ENCODE measurements at places on chromosomes 6 and 20.
A peak's percentile ranks its signal among the peaks of the same experiment; 100 is the strongest.

DNA sequence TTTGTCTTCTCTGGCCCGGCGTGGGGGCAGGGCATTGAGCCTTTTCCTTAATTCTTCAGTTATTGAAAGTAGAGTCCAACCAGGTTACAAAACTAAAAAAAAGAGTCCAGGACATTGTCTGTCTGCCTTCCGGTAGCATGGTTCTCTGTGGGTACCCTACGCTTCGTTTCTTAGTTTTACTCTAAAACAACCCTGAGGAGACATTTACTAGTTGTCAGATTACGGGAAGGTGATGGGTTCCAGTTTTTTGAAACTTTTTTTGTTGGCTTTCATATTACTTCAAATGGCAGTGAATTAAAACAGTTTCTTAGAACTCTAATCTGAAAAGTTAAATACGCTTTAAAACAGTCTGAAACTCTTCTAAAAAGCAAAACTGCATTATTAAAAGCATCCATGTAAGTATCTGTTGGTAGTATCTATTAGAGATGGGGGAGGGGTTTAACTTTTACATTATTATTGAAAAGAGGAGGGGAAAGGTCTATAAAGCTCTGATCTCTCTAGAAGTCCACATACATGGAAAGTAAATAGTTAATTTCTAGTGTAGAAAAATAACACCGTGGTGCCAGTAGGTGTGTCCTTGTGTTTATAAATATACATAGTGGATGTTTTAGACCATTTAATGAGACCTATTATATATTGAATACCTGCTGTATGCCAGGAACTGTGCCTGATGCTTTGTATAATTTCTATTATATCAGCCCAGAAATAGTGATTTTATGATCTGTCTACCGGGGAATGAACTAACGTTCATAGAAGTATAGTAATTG lies 2.2 kb downstream of the BICRAL start:
- peak; percentile 32 for DNase-seq

- DNase-seq: no peak
These were observed 1014.4 kb upstream of the CITED2 start for GRCh38 chr6:140388815-140389214.

- DNase-seq: no peak
These were observed 12.7 kb downstream of the CGA start for GRCh38 chr6:87082160-87082721.

- DNase-seq: no peak
These were observed 287.2 kb downstream of the PTPRT start for GRCh38 chr20:42902509-42902908.

GRCh38 chr20:24462460-24463010 lies 6.9 kb upstream of the SYNDIG1 start:
- DNase-seq: no peak

DNA sequence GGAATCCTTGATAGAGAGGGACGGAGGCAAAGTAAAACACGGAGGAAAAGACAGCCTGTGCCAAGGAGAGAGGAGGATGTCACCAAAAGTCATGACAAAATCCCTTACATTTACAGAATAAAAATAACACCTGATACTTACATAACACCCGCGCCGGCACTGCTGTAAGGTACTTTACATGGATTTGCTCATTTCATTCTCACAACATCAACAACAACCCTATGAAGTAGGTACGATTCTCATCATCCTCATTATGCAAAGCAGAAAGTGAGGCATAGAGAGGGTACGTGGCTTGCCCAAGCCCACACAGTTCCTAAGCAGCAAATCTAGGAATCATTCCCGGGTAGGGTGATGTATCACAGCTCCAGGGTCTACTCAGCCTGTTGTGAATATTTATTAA lies 67.6 kb upstream of the NFATC2 start:
- no peak for DNase-seq

DNA sequence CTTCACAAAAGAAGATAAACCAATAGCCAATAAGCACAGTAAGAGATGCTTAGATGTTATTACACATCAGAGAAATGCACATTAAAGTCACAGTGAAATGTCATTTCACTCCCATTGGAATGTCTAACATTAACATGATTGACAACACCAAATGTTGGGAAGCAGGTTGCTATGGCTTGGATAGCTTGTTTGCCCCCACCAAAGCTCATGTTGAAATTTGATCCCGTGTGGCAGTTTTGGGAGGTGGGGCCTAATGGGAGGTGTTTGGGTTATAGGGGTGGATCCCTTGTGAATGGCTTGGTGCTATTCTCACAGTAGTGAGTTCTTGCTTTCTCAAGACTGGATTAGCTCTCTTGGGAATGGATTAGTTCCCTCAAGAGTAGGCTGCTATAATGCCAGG lies 44.8 kb downstream of the MRAP2 start:
- no peak for DNase-seq

- DNase-seq: no peak
These were observed 79.7 kb upstream of the FOXP4 start for GRCh38 chr6:41466437-41466990.

GRCh38 chr6:20426177-20427082 lies 24.8 kb downstream of the E2F3 start:
- no peak for DNase-seq

GRCh38 chr20:46914789-46915379 lies 20.2 kb downstream of the EYA2 start:
- no peak for DNase-seq

GRCh38 chr20:62578294-62578897 lies 63.9 kb upstream of the SLCO4A1 start:
- DNase-seq: no peak

DNA sequence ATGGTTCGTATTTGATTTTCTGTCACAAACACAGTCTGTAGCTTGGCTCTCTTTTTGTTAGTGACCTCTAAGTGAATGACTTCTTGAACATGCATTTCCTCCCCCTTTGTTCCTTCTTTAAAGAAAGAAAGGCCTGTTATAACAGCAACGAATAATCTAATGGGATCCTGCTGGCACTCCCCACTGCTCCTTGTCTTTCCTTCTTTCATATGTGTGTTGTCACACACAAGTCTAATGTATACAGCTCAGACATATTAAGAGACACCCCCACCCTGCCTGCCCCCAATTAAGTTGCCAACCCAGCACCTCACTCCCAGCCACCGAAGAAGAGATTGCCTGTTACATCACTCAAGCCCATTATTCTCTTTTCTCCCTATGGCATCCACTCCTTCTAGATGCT lies 4.9 kb upstream of the SAMD5 start:
- no peak for DNase-seq

DNA sequence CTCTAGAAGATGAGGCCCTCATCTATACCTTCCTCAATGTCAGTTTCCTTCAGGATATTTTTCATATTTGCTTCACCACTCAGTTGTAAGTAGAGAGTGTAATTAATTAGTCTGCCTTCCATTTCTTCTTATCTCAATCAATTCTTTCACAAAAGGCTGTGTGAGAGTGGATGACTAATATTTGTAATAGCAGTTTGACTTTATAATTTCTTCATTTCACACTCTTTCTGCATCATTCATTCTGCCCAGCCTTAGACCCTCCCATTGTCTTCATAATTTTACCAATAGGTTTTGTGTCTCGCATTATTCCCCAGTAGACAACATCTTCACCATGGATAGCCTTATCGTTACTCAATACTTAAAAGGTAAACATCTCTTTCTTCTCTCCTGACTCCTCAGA lies 1239.3 kb upstream of the MAP3K7 start:
- DNase-seq: no peak

- DNase-seq: no peak
These were observed 91.5 kb upstream of the SASH1 start for GRCh38 chr6:148250975-148251685.

DNA sequence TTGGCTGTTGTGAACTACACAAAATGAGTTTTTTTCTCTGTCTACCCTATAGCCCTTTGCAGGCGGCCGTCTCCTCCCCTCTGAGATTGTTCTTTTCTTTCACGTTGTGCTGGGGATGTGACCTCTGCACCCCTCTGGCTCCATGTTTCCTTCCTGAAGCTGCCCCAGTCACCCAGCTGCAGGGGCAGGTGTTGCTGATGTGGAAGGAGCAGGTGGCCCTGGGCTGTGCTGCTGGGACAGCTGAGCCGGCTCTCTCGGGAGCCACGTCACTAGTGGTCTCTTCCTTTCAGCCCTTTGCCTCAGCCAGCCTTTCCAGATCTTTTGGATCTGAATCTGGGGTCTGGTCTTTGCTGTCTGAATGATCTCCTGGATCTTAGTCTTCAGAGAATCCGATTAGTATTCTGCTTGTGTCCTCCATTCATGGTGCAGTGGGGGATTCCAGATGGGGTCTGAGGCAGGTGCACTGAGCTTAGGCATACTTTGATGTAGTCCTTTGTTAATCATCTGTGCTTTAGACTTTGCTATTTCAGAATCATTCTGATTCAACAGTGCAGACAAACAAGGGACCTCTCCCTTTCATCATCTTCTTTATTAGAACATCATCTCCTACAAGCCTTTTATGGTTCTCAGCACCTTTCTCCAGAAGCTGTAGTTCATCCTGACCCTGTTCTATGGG lies 31.4 kb downstream of the TMEM181 start:
- DNase-seq: no peak

DNA sequence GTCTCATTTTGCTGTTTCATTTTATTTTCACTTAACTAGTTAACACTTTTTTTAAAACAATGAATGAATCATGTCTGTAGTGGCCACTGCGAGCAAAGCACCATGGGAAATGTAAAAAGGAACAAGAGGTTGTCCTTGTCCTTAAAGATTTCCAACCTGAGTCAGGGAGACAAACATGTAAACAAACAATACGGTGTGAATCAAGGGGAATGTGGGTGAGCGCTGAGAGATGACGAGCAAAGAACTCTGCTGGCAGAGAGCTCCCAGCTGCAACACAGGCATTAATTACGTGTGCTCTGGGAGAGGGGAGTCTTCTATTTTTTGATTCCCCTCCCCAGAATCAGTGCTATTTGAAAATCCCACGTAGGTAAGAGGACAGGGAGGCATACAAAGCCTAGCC lies 84.3 kb downstream of the ATXN1 start:
- no peak for DNase-seq

GRCh38 chr6:28254121-28254519 lies 2.1 kb upstream of the ZKSCAN4 start:
- DNase-seq: no peak

GRCh38 chr6:38080889-38081288 lies 261.4 kb downstream of the ZFAND3 start:
- DNase-seq: no peak

- DNase-seq: no peak
These were observed 14.9 kb upstream of the PPARD start for GRCh38 chr6:35327349-35328027.

- DNase-seq: peak; percentile 19
These were observed 22.6 kb downstream of the EDN1 start for GRCh38 chr6:12312736-12313135.

DNA sequence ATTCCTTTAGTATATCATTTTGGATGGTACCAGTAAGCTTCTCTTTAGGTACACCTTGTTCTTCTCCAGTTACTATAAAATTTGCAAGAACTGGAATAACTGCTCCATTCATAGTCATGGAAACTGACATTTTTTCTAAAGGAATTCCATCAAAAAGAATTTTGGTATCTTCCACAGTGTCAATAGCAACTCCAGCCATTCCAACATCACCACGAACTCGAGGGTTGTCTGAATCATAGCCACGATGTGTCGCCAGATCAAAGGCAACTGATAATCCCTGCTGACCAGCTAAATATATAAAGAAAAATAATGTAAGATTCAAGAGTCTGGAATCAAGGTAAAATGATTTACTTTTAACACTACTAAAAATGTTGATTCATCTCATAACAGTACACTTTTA lies 5.3 kb downstream of the MMUT start:
- DNase-seq: no peak

DNA sequence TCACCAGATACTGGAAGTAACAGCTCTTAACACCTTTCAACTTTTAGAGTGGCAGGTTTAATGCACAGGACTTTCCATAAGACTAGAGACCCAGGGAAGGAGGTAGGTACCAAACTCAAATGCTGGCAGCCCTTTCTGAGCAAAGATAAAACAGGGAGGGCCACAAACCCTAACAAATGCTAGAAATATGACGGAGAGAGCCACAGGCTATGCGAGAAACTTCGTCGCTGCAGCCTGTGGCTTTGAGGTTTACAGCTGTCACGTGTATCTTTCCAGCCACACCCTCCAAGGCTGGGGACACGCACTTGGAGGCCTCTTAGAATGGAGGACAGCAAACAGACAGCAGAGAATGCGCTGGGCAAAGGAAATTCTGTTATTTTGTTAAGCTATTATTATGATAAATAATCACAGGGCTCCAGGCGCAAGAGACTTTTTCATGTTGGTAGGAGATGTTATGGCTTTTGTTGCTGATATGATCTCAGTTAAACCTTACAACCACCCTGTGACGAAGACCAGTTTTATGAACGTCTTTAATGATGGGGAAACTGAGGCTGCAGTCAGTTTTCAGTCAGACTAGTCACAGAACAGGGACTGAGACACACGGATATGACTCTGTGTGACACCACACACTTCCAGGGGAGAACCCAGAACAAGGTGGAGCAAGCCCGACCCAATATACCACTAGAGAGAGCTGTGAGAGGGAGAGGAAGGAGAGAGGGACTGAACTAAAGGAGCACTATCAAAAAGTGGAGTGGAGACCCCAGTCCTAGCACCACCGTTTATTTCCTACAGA lies 2.0 kb downstream of the TRAM2 start:
- DNase-seq: peak; percentile 44

- DNase-seq: no peak
These were observed 133.7 kb upstream of the TBX18 start for GRCh38 chr6:84897988-84898594.

GRCh38 chr6:33744001-33744848 lies 2.5 kb downstream of the IP6K3 start:
- DNase-seq: peak; percentile 71

DNA sequence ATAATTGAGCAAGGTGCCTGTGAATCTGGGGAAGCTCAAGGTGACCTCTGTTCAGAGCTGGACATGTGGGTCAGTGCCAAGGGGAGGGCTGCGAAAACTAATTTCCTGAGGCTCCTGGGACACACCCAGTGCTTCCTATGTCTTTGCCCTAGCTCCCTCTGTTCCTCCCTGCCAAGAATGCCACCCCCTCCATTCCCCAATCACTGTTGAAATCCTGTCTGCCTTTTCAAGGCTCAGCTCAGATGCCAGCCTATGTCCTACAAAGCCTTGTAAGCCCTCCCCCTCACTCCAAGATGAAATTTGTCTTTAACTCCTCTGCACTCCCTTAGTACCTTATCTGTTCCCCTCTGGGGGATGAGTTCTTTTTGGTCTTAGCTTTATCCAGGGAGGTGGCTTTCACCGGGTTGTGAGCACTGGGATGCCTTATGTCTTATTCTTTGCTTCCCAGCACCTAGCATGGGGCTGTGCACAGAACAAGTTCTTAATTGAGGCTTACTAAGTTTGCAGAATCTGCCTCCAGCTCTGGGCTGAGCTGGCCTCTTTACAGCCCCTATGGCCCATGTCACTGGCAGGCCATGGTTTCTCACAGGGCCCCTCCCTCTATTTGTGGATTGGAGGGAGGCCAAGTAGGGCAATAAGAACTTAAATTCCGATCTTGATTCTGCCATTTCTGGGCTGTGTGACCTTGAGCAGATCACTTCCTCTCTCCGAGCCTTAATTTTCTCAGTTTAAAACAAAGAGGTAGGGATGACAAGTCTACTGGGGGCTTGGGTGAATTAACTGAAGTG lies 51.5 kb upstream of the EPB41L1 start:
- no peak for DNase-seq

DNA sequence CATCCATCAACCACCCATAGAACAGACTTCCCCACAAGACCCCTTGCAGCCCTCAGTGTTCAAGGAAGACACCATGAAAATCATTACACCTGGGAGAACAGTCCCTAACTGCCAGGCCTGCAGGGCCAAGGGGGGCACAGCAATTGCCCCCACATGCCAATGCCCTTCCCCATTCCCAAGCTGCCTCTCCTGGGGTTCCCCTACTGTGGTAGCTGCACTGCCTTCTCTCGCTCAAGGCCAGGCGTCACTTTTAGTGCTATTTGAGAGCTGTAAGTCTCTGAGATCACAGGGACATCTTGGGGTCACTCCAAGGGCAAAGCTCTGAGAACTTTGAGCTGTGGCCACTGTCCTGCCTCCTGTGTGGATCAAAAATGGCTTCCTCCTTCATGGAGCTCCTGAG lies 6.0 kb upstream of the ACSS1 start:
- DNase-seq: no peak

Data from foreskin melanocyte (primary cell).